GM04504 (cell line): ENCODE measurements at places on chromosomes 2 and 18.

DNA sequence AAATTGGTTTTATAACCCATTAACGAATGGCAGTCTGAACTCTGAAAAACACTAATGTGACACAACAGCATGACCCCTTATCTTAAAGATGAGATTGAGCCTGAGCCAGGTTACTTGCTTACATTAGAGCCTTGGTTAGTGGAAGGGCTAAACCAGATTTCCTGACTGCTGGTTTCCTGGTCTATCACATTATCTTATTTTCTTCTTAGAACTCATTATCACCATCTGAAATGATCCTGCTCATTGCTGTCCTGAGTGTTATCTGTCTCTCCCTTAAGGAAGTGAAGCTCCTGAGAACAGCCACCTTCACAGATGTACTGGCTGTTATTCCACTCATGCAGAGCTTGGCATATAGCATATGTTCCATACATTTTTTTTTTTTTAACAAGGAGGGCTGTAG lies 9.0 kb upstream of the NRP2 start:
- DNase-seq = no peak

DNA sequence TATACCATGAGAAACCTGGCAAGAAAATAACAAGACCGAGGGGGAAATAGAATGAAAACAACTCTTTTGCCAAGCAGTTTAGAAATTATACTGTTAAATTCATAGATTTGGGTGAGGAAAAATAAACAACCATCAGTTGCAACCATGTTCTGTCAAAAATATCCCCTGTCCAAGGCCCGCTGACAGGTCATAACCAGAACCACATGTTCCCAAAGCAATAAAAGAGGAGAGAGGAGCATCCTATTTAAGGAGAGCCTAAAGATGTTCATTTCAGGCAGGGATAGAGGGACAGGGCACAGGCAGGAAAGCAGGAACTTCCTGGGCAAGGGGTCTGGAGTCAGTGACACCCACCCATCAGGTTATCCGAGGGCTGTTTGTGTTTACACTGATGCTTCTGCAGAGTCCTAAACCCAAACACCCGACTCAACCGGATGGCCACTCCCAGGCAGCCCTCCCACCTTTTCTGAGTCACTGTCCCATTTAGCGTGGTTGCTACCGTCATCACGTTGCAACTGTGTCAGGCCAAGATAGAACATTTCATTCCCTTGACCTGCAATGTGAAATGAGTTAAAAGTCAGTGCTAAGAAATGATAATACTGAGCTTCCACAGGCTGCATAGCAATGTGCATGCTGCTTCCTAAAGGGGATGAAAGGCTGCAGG lies 468.3 kb upstream of the RAB12 start:
- DNase-seq = peak; percentile 64

- no peak for DNase-seq
Observed at GRCh38 chr2:45390861-45391260, 220.2 kb downstream of the SRBD1 start.

GRCh38 chr2:16071865-16072637 lies 131.7 kb downstream of the MYCN start:
- no peak for DNase-seq

DNA sequence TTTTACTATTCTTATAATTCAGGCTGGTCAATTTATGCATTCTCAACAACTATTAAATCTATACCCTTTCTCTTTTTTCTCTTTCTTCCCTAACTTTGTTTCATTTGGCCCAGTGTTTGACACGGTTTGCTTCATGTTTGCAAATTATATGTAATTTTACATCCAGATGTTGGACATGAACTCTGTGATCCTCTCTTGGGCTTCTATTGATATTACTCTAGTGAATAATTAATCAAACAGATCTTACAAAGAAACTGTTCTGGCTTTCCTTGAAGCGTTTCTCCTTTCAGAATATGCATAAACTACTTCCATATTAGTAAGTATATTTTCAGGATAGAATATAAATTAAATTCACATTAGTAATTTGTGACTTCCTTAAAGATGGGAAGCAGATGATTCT lies 225.1 kb upstream of the TMEFF2 start:
- no peak for DNase-seq

DNA sequence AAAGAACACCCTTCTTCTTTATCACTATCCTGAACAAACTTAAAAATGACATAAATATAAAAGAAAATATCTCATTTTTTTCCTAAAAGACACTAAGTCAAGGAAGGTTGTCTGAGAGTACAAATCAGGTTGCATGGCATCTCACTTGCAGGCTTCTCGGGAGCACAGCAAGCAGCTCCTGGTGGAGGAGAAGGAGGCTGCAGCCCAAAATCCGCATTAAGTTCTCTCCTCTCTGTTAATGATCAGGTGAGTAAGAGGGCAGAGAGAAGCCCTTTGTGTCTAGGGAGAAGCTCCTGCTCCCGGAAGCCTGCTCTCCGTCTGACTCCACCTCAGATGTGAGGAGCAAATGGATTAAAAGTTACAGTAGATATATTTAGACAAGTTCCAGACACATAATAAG lies 35.0 kb upstream of the DOK6 start:
- no peak for DNase-seq

DNA sequence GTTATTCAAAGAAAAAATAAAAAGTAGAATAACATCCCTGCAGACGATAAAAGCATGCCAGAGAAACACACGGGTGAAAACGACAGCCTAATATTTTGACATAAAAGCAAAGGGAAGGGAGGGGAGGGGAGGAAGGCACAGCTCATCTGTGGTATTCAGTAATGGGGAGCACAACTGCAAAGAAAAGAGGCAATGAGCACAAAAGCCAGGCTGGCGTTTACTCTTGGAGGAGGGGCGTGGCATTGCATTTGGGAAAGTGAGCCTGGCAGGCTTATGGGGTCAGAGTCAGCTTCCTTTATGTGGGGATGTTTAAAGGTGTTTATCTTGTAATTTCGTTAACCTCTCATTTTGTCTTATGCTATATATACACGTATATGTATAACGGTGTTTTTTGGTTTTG lies 53.2 kb downstream of the STEAP3 start:
- DNase-seq = no peak

- no peak for DNase-seq
Observed at GRCh38 chr2:207530160-207531031, 634 bp downstream of the CREB1 start.

GRCh38 chr2:230267059-230267458 lies 41.5 kb downstream of the SP140 start:
- DNase-seq = no peak

- no peak for DNase-seq
Observed at GRCh38 chr18:57691363-57691762, 69.7 kb upstream of the NARS1 start.

DNA sequence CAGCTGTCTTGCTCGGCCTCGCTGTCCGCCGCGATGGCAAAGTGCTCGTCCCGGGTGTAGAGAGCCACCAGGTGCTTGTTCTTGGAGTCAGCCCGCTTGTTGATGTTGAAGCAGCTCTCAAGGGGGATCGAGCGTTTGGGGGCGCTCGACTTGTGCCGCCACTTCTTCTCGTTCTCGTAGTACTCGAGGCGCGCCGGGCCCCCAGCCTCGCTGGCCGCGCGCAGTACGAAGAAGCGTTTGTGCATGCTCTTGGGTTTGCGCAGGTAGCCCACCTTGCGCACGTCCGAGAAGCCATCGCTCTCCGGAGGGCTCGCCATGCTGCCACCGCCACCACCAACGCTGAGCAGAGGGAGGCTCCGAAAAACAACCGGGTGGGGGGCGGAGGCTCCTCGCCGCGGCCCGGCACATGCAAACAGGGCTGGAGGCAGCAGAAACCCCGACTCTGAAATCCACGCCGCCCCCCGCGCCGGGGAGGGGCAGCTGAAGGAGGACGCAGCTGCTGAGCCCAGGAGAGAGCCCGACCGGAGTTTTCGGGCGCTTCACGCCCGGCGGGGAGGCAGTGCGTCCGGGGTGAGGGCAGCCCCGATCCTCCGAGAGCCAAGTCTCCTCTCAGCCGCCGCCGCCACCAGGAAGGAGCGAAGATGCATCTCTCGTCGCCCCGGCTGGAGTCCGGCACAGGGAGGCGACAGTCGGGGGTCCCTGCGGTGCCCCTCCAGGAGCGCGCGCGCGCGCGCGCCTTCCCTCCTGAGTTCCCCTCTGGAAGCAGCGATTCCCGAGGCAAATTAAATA lies 1.0 kb downstream of the IRS1 start:
- DNase-seq = no peak

DNA sequence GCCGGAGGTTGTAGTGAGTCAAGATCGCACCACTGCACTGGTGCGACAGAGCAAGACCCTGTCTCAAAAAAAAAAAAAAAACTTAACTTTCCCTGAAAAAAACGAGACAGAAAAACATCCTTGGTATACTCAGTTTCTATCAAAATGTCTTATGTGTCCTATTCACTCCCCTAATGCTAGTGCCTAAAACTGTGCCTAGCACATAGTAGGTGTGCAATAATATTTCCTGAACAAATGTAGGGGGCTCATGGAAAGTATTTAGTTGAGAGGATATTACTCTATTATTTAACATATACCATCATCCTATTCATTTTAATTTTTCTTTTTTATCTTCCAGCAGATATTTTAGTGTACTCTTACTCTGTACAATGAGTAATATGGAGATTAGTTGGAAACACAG lies 103.7 kb upstream of the CYP20A1 start:
- DNase-seq = no peak

- no peak for DNase-seq
Observed at GRCh38 chr2:844715-845114, 105.9 kb upstream of the SNTG2 start.

DNA sequence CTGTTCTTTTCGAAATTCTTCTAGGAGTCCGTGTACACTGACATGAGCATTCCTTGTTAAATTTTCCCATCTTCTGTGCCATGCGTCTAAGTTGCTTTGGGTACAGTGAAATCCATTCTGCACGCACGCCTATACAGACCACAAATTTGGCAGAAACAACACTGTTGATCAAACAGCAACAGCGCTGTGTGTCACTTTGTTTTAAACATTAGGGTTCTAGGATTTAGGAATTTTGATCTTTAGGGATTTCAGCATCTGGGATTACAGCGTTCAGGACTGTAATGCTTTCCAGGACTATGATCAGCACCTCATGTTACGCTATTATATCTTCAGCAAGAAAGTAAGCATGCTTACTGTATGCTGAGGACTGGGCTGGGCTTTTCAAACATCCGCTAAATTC lies 47.1 kb upstream of the FHL2 start:
- DNase-seq = no peak

- DNase-seq = no peak
Observed at GRCh38 chr2:62221141-62221540, 25.2 kb downstream of the B3GNT2 start.

DNA sequence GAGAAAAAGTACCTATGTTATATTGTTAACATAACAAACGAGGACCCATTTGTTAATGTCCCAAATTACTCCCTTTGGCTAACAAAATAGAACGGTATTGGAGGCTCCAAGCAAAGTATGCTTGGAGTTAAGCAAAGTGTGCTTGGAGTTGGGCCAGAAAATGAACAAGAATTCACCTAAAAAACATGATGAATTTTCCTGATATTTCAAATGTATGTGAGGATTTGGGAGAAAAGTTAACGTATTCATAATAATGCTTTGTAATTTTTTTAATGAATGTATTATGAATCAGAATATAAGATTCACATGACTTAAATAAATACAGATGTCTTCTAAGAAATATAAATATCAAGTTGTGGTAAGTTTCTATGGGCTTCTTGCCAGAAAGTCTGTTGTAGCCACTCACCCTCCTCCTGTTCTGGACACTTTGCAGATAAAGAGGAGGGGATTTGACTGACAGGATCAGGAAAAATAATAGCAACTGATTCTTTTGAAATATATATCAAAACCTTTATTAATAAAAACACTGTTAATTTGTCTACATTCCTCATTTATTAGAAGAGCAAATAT lies 423.7 kb upstream of the MMADHC start:
- no peak for DNase-seq

- no peak for DNase-seq
Observed at GRCh38 chr2:69561101-69561500, 82.4 kb downstream of the AAK1 start.
